Stimulated activated CD4-positive, alpha-beta T cell treated with anti-CD3 and anti-CD28 coated beads, Interleukin-1b, Interleukin-23, amount 100 ng/mL, for 1 hour (primary cell): ENCODE measurements at places on chromosomes 2 and 18.

- no peak for DNase-seq
These were observed 16.4 kb downstream of the IGFBP2 start for GRCh38 chr2:216649574-216649973.

DNA sequence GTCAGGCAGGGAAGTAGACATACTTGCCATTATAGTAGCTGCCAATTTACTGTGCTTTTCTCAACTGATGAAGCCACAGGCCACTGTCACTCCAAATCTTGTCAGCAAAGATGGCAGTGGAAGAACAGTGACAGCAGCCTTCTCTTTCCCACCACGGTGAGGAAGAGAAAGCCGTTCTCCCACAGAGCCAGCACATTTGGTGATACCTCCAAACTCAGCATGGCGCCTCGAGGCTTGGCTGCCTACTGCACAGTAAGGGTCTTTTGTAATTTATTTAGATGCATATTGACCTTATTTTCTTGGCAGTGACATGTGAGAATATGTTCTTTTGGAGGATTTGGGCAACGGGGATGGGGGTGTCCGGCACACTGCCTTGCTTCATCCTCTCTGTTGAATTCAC, 117.2 kb upstream of the CDH20 start:
- no peak for DNase-seq

DNA sequence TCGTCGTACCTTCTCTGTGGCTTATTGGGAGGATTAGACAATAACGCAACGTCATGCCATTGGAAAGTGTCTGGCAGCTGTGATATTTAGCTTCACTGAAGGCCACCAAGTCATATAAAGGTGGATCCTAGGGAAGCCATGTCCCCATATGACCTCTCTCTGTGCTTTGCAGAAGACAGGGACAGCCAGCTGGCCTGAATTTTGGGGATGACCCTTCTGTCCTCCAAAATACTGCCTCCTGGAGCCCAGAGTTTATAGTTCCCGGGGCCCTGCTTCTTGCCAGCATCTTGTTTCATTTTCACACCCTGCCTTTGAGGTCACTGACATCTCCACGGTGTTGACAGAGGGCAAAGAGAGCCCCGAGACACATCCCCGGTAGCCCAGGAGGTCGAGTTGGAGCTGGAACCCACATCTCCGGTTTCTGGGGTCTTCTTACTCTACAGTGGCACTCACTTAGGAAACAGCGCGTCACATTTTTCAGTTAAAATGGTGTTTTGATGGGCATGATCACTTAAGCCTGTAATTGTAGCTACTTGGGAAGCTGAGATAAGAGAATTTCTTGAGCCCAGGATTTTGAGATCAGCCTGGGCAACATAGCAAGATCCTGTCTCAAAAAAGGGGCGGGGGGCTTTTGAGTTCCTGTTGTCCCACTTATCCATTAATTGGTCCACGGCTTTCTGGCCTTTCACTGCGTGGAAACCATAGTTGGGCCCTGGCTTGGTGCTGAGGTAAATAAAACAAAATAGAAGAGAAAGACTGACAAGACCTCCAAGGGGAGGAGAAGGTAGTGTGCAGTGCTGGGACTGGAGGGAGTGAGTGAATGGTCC, 101.1 kb downstream of the DDX1 start:
- no peak for DNase-seq

GRCh38 chr2:229127471-229127870, 143.6 kb downstream of the PID1 start:
- DNase-seq: no peak

- no peak for DNase-seq
These were observed 23.3 kb upstream of the ST3GAL5 start for GRCh38 chr2:85911814-85912692.

- no peak for DNase-seq
These were observed 69.6 kb upstream of the SCN1A start for GRCh38 chr2:166197446-166197845.

GRCh38 chr2:71347517-71347916, 15.9 kb downstream of the ZNF638 start:
- no peak for DNase-seq

GRCh38 chr2:132460781-132461180, 44.2 kb downstream of the GPR39 start:
- no peak for DNase-seq

DNA sequence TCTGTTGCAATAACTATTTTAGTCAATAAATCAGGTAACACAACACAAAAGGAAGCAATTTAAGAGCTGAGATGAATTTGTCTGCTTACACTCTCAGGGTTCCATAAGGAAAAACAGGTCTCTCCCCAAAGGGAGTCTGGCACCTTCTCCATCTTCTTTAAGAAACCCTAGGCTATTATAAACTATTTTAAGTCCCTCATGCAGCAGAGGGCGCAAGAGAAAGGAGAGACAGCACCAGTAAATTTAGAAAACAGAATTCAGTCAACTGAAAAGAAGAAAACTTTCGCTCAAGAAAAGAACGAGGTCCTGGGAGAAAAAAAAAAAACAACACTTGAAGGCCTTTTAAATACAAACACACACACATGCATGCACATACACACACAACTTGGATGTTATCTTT, 19.1 kb downstream of the SULT1C4 start:
- DNase-seq: no peak

DNA sequence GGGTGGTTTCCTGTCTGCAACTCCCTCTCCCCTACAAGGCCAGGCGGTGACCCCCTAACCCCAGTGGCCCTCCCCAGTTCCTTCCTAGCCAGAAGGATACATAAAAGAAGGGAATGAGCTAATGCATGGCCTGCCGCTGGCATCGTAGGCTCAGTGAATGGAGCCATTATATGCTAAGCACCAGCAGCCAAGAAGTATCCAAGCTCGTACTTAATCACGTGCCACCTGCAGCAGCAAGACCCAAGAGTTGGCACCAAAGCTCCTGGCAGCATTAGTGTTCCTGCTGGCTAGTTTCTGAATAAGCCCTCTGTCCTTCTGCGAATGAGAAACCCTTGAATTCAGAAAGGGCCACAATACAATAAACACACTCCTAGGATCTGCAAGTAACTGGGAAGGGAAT, 4.3 kb downstream of the DBI start:
- DNase-seq: no peak

GRCh38 chr2:222465746-222466145, 41.4 kb downstream of the SGPP2 start:
- no peak for DNase-seq

DNA sequence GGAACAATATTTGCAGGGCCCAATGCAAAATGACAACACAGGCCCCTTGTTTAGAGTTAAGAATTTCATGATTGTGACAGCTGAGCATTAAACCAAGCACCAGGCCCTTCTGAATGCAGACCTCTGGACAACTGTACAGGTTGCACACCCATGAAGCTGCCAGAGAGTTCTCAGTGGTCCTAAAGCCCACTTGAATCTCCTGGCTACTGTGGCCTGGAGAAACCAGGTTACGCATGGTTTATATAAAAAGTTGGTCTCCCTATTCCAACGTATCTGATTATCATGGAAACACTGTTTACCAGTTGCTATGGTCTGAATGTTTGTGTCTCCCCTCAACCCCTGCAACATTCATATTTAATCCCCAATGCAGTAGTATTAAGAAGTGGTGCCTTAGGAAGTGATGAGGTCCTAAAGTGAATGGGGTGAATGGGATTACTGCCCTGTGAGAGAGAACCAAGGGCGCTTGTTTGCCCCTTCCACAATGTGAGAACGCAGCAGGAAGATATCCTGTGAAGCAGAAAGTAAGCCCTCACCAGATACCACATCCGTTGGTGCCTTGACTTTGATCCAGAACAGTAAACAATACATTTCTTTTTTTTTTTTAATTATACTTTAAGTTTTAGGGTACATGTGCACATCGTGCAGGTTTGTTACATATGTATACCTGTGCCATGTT, 48.0 kb upstream of the ANXA4 start:
- DNase-seq: no peak
